ENCODE measurements at places on chromosomes 2 and 18.

GRCh38 chr2:135494503-135494902 is 36.5 kb downstream of the ZRANB3 start:
- no peak for DNase-seq

- DNase-seq: no peak
Measured at GRCh38 chr2:235539773-235540172, 45.9 kb downstream of the AGAP1 start.

DNA sequence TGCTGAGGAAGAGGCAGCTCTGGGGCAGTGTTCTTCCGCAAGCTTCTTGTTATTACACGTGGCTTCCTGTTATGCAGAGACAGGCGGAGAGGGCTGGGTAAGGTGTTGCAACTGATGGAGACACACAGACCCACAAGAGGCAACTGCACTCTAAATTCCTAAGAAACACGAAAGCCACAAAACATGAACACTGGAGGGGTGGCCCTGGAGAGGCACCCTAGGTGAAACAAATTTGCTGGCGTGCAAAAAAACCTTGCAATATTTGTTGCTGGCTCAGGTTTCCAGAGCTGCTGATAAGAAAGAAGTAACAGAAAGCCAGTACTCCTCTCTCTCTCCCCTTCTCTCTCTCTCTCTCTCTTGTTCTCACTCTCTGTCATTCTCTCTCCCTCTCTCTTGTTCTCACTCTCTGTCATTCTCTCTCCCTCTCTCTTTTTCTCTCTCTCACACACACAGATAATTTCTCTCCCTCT is 31.8 kb downstream of the ARHGAP25 start:
- DNase-seq: peak; percentile 87

- peak; percentile 63 for DNase-seq
Measured at GRCh38 chr2:29000481-29000880, 19.4 kb downstream of the TOGARAM2 start.

DNA sequence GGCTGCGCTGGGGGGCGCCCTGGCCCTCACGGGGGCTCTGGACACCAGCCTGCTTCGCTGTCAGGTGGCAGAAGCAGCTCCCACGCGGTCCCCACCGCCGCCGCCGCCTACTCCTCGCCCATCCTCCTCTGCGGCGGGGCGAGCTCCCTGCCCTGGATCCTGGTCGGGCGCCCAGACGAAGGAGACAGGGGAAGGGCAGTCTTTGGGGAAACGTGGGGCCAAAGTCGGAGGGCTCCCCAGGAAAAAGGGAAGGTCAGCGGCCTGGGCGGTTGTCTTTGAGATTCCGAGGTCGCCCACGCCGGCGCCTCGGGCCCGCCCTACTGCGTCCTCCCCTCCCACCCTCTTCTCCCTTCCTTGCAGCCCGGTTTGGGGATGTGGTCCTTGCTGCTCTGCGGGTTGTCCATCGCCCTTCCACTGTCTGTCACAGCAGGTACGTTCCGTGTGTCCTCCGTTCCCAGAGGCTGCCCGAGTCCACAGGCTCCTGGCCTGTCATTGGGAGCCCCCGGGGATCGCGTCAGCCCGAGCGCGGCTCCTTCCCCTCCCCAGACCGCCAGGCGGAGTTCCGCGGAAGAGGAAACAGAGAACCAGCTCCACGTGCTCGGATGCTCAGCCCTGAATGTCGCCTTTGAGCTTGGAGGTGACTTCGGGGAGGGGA is 800 bp downstream of the IL1RL2 start:
- DNase-seq: peak; percentile 42

DNA sequence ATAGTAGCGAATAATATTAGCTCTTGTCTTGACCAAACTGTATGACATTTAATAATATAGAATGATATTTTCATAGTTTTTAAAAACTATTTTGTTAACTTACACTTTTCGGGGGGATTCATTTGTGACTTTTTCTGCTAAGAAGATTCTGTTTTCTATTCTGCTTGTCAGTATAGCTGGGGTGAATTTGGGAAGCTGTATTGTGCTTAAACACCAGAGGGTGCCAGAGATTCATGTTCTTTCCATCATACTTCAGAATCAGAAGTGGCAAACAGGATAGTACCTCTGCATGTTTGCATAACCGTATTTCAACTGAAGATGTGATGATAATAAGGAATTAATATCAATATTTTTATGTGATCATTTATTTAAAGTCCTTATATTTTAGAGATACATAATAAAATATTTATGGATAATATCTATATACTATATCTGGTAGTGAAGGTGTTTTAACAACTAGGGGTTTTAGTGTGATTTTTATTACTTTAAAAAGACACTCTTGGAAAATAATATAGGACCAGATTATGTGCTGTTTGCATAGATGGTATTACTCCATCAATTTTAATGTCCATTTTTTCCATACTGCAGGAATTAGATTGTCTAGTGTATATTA is 81.0 kb downstream of the TAF4B start:
- DNase-seq: peak; percentile 25

DNA sequence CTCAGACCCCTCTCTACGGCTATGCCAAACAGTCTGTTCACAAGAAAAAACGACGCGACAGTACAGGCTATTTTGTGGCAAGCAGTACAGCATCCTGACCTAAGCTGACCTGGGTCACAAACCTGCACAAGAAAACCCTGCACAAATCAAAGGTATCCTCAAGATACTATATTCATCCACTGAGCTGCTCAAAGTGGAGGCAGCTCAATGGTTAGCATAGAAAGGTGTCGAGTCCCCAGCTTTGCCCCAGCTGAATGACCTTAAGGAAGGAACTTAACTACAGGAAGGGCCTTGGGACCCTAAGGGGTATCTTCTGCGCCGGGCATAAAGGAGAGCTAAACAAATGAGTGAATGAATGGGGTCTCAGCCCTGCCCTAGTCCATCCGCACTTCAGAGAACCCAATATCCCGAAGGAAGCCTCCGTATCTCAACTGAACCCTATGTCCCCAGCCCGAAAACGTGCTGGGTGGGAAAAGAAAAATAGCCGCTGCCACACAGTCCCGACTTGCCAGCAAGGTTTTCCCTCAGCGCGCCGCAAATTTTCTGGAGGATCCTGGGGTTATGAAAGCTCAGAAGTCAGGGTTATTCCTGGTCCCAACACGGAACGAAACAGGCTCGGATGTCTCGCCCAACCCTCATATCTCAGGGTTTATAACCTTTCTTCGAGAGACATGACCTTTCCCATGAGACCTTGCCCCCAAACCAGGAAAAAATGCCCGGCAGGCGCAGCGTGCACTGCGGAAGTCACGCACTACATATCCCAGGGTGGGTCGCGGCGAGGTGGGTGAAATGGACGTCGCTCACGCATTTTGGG is at the start of gene FASTKD1:
FASTKD1 (minus strand) TSS at position 706 of the 814 bp plus-strand sequence. CDS start 1,836 bp downstream, outside the sequence.
- DNase-seq: peak; percentile 91

DNA sequence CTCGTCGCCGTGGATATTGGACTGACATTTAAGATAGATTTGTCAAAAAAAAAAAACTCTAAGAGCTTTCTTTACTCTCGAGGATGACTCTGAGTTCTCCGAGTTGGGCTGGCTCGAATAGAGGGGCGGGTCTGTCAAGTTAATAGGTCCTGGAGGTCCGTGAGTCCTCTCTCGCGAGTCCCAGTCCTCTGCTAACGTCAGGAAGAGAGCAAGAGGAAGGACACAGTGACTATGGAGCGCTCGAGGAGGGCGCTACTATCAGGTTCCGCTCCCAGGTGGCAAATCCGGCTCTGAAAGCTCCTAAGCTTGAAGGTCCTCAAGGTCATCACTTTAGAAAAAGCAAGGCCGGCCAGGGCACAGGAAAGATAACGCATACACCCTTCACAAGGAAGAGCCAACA is 404 bp upstream of the AKAIN1 start:
- DNase-seq: no peak

GRCh38 chr18:40004246-40004645 is 1950.8 kb upstream of the PIK3C3 start:
- DNase-seq: no peak

DNA sequence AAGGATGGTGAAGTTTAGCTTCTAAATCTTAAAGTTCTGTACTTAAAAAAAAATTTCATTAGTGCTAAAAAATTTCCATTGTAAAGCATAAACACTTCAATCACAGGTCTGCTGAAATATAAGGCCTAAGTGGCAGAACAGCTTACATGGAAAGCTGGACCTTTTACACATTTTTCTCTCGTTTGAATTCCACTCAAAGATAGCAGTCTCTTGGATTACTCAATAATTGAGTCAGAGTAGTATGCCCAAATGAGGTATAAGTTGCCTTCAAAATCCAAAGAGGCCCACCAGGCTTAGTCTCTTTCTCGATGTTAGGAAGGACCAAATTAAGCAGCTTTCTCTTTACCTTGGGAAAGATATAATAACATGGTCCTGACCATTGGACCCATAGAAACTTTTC is 220.4 kb upstream of the CWC22 start:
- DNase-seq: no peak

- DNase-seq: no peak
Measured at GRCh38 chr18:69071680-69072079, 273.8 kb downstream of the CCDC102B start.

- DNase-seq: no peak
Measured at GRCh38 chr2:236790963-236791362, 221.3 kb downstream of the ACKR3 start.

DNA sequence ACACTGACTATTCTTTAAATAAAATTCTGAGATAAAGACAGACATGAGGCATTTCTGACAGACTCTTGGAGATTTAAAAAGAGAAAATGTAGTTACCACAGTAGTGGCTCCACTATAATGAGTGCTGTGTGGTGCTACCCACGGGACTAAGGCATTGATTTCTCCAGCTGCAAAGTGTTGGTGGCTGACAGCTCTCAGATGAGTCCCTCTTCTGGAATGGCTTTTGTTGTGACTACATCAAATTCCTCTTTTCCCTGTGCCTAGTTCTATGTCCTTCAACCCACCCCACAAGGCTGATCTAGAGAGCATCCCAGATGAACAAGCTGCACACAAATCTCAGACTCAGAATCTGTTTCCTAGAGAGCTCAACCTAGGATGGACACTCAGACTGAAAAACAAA is 884.8 kb upstream of the ZEB2 start:
- DNase-seq: no peak

GRCh38 chr2:176135035-176135440 is 5.5 kb downstream of the HOXD8 start:
- DNase-seq: no peak
